ENCODE measurements at places on chromosomes 12 and 14. TPM values are rescaled to one million over a fixed set of nuclear protein-coding genes. Genes with fewer than 3 reads are reported as not detected.

The KRT74 gene
- not detected for total RNA-seq

The KRT77 gene
- not detected for total RNA-seq

The OR4K13 gene
- total RNA-seq: not detected

The IFNG gene
- total RNA-seq: not detected

The TOMM20L gene
- not detected for total RNA-seq
